Activated B cell treated with CpG ODN at 0.5 μM for 24 hours (primary cell): ENCODE measurements at places on chromosomes 3 and 15. TPM values are rescaled to one million over a fixed set of nuclear protein-coding genes. Genes with fewer than 3 reads are reported as not detected.

Gene CRBN
- 47.8 and 58.2 TPM in 2 replicates for total RNA-seq

Gene BDH1
- 35.1 and 40.9 TPM in 2 replicates for total RNA-seq

Gene PTPN9
- total RNA-seq: 18.2 and 19.2 TPM in 2 replicates

Gene ESYT3
- total RNA-seq: not detected in 2 replicates

Gene GOLGA6A
- total RNA-seq: not detected in 2 replicates

- H3K4me1 ChIP-seq: peaks cover 2% of the 10 kb centered on the region
- no peak overlapping the region for H3K27ac ChIP-seq
Measured at GRCh38 chr3:69410301-69410700, 24.4 kb upstream of the FRMD4B start.

- no peak for DNase-seq
- peak overlapping the region; percentile 37 for H3K27ac ChIP-seq
- no peaks in the 10 kb centered on the region for H3K36me3 ChIP-seq
- peaks cover 48% of the 10 kb centered on the region for H3K4me1 ChIP-seq
- no peak overlapping the region for H3K4me3 ChIP-seq
Measured at GRCh38 chr3:42488687-42489086, 13.8 kb upstream of the VIPR1 start.

- no peaks in the 10 kb centered on the region for H3K27me3 ChIP-seq
- no peaks in the 10 kb centered on the region for H3K36me3 ChIP-seq
- no peaks in the 10 kb centered on the region for H3K4me1 ChIP-seq
- no peak overlapping the region for H3K27ac ChIP-seq
- H3K4me3 ChIP-seq: no peak overlapping the region
Measured at GRCh38 chr3:166743481-166744134, 636.5 kb downstream of the ZBBX start.

DNA sequence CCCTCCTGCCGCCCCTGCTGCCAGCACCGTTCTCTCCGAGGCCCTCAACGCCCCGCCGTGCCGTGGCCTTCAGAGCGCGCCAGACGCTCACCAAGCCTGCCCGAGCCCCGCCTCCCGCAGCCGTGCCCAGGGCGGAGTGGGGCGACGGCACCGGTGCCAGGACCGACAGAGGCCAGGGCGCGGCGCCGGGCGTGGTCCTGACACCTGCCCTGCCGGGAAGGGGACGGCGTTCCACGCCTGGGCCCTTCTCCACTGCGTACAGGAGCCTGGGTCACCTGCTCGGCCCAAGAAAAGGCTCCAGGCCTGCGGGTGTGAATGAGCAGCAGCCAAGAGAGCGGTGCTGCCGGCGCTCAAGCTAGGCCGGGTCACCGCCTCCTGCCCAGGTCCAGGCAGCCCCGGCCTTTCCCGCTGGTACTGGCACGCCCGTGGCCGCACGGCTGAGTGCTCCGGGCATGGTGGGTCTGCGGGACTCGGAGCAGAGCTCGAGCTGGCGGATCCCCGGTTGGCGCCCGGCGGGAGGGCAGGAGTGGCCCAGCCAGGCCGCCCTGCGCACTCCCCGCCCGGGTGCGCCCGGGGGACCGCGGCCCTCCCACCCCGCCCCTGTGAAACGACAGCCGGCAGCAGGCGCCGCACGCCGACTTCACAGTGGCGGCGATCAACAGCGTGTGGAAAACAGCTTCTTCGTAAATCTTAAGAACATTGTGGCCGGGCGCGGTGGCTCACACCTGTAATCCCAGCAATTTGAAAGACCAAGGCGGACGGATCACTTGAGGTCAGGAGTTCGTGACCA is 4.2 kb downstream of the OCA2 start:
- peaks cover 56% of the 10 kb centered on the region for H3K27me3 ChIP-seq
- peak; percentile 35 for DNase-seq
- H3K4me3 ChIP-seq: peak overlapping the region; percentile 91
- H3K4me1 ChIP-seq: peaks cover 43% of the 10 kb centered on the region
- no peak overlapping the region for H3K27ac ChIP-seq
- peaks cover 2% of the 10 kb centered on the region for H3K36me3 ChIP-seq

DNA sequence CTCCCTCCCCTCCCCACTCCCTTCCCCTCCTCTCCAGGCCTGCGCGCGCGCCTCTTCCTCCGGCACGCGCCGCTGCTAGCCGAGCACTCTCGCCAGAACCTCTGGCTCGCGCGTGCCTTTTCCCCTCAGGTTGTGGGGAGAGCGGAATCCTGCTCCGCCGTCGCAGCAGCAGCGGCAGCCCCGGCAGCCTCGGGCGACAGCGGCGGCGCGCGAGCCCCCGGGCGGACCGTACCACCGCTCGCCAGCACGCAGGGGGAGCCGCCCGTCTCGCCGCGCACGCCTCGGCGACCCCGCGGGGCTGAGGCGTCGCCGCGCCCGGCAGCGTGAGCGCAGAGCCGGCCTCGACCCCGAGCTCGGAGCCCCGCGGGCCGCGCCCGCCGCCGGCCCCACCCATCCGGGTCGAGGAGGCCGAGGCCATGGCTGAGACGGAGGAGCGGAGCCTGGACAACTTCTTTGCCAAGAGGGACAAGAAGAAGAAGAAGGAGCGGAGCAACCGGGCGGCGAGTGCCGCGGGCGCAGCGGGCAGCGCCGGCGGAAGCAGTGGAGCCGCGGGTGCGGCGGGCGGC is at the start of gene CDV3:
Gene CDV3, plus strand, starts transcription at position 58 of the 566 bp plus-strand sequence. Its CDS starts 359 bp downstream, at position 417.
- H3K27me3 ChIP-seq: no peaks in the 10 kb centered on the region
- H3K27ac ChIP-seq: peak within 1 kb of the TSS; percentile 99
- peak within 1 kb of the TSS; percentile 93 for H3K4me3 ChIP-seq
- peaks cover 76% of the 10 kb centered on the region for H3K4me1 ChIP-seq
- peaks cover 40% of the 10 kb centered on the region for H3K36me3 ChIP-seq

DNA sequence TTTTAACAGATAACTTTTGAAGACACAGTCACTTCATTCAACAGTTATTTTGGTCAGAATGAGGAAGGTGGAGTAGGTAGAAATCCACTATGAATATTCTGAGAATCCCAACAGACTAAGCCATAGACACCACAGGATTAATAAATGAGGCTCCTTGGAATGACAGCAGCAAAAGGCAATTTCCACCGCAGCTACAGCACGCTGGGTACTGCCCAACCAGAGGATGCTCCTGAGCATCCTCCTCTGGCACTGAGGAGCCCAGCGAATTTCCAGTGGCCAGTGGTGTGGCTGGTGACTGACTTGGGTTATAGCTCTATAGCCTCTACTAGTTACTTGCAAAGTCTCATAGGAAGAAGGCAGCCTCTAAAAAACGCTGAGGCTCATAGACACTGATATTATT is 3.6 kb upstream of the NR1D2 start:
- H3K27me3 ChIP-seq: peaks cover 8% of the 10 kb centered on the region
- H3K4me1 ChIP-seq: peaks cover 11% of the 10 kb centered on the region
- H3K4me3 ChIP-seq: no peak overlapping the region
- no peak overlapping the region for H3K27ac ChIP-seq
- no peak for DNase-seq

- no peaks in the 10 kb centered on the region for H3K27me3 ChIP-seq
- no peak overlapping the region for H3K4me3 ChIP-seq
- no peak overlapping the region for H3K27ac ChIP-seq
- no peaks in the 10 kb centered on the region for H3K4me1 ChIP-seq
- DNase-seq: no peak
Measured at GRCh38 chr15:85120351-85121113, 138.9 kb downstream of the PDE8A start.

GRCh38 chr15:33654860-33655259 is 313.4 kb upstream of the CHRM5 start:
- H3K27ac ChIP-seq: no peak overlapping the region
- no peaks in the 10 kb centered on the region for H3K36me3 ChIP-seq
- no peak overlapping the region for H3K4me3 ChIP-seq
- no peak for DNase-seq

DNA sequence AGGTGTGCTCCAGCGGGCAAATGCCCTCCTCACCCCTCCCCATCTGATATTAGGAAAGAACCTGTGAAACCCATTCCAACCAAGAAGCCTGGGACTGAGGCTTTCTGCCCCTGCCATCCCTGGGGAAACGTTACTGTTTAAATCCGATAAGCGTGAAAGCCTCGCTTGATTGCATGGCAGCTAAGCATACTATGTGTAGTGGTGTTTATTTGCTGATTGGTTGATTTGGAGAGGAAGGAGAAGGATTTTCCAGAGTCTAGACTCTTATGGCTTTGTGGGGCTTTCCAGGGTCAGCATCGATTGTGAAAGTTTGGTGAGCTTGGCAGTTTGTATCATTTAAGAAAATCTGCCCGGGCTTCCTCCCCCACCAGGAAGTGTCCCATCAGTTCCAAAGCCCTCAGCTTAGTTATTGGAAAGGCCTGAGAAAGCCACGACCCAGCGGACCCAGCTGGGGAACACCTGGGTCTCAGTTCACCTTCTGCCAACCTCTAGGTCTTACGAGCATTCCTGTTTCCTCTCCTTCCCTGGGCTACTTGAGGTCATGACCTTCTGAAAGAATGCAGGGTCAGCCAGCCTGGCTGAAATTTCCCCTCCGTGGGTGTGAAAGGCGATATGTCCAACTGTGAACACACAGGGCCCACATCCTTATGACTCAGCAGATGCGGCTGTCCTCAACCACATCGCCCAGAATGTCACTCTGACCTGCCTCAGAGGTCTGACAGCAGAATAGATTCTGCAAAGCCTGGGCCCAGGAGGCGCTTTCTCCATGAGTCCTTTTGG is 62.8 kb upstream of the HERC1 start:
- peaks cover 45% of the 10 kb centered on the region for H3K4me1 ChIP-seq
- H3K27ac ChIP-seq: no peak overlapping the region
- no peaks in the 10 kb centered on the region for H3K27me3 ChIP-seq
- no peak for DNase-seq
- no peak overlapping the region for H3K4me3 ChIP-seq

DNA sequence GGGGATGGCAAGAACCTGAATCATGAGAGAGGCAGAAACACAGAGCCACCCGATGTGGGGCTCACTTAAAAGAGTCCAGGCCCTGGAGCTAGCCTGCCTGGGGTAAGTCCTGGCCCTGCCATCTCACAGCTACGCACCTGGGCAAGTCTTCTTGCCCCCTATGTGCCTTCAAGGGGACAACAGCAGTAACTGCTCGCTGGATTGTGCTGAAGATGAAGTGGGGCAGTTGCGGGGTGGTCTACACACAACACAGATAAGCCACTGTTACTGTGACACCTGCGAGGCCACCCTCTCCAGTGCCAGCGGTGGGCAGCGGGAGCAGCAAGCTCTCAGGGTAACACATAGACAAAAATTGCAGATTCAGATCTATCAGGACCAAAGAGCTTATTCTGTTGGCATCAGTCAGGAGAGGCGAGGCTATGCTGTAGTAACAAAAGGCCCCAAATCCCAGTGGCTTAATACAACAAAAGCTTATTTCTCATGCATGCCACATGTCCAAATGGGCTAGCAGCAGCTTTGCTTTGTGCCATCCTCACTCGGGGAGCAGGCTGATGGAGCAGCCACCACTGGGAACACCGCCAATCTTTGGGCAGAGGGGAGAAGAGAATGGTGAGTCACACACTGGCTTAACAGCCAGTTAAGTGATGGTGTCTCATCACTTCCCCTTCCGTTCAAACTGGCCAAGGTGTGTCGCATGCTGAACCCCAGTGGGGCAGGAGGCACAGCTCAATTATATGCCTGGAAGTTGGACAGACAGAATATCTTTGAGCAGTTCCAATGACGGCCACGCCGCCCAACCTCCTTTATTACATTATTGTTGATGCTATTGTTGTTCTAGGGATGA is 78.3 kb downstream of the WNT7A start:
- H3K27ac ChIP-seq: no peak overlapping the region
- no peaks in the 10 kb centered on the region for H3K36me3 ChIP-seq
- no peak for DNase-seq
- peaks cover 6% of the 10 kb centered on the region for H3K27me3 ChIP-seq
- H3K4me1 ChIP-seq: no peaks in the 10 kb centered on the region

- peak; percentile 50 for DNase-seq
- peak overlapping the region; percentile 86 for H3K4me3 ChIP-seq
- H3K4me1 ChIP-seq: peaks cover 50% of the 10 kb centered on the region
- H3K27ac ChIP-seq: peak overlapping the region; percentile 97
- H3K27me3 ChIP-seq: no peaks in the 10 kb centered on the region
Measured at GRCh38 chr15:90231028-90232017, 2.4 kb downstream of the CIB1 start.

GRCh38 chr3:157447026-157447694 is 10.5 kb downstream of the PTX3 start:
- peaks cover 4% of the 10 kb centered on the region for H3K27me3 ChIP-seq
- no peak overlapping the region for H3K27ac ChIP-seq
- no peak for DNase-seq
- H3K4me1 ChIP-seq: no peaks in the 10 kb centered on the region
- H3K36me3 ChIP-seq: no peaks in the 10 kb centered on the region
- H3K4me3 ChIP-seq: no peak overlapping the region

- no peaks in the 10 kb centered on the region for H3K36me3 ChIP-seq
- no peak overlapping the region for H3K27ac ChIP-seq
- no peak overlapping the region for H3K4me3 ChIP-seq
- peaks cover 16% of the 10 kb centered on the region for H3K4me1 ChIP-seq
- no peak for DNase-seq
- H3K27me3 ChIP-seq: peaks cover 2% of the 10 kb centered on the region
Measured at GRCh38 chr3:195028877-195029606, 241.9 kb downstream of the XXYLT1 start.

DNA sequence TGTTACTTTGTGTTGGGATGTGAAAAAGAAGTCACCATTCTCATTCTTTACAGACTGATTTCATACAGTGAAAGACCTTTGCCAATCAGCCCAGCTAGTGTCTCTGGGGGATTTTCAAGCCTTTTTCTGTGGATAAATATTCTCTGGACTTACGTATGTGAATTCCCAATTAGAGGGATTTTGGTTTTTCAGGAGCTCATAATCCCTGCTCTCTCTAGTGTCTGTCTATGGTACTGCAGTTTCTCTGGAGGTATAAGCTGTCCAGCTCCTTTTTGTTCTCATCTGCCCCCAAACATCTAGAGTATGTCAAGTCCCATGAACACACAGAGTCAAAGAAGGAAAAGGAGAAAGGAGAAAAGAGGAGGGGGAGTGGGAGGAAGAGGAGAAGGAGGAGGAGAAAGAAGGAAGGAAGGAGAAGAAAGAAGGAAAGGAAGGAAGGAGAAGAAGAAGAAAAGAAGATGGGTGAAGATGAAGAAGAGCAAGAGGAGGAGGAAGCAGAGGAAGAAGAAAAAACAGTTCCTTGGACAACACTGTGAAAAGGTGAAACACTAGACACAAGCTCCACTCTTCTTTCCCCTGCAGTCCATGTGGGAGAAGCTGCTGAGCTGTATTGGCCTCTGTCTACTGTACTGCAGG is 218.6 kb downstream of the GREM1 start:
- H3K27me3 ChIP-seq: peaks cover 22% of the 10 kb centered on the region
- peaks cover 2% of the 10 kb centered on the region for H3K4me1 ChIP-seq
- no peak overlapping the region for H3K4me3 ChIP-seq

DNA sequence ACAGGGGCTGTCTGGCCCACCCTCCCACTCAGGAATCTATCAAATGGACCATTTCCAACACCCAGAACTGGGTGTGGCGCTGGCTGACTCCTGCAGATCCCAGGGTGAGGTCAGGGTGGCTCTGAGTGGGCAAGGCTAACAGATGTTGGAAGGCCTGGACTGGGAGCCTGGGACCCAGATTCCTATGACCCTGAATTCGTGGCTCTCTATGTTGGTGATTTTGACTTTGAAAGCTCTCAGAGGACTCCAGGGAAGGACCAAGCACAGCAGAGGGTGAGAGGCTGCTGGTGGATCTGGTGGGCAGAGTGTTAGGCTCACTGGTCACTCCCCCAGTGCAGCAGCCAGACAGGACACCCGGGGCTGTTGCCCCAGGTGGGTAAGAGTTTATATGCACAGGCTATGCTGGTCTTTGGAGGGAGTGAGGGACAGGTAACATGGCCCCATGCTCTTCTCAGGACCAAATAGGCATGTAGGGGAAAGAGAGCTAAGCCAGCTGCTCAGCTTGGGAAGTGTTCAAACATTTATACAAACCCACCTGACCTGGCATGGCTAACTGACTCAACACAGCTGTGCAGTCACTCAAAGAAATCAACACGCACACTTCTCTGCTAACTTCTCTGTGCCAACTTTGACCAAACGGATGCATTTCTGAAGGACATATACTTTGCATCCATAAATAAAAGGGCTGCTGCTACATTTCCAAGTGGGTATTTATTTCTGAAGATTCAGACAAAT is 62.6 kb upstream of the RAB6B start:
- H3K27ac ChIP-seq: no peak overlapping the region
- no peak for DNase-seq
- H3K4me3 ChIP-seq: no peak overlapping the region
- peaks cover 3% of the 10 kb centered on the region for H3K27me3 ChIP-seq
- no peaks in the 10 kb centered on the region for H3K4me1 ChIP-seq
